SW480 (cell line): ENCODE measurements at places on chromosomes 7 and 10.

DNA sequence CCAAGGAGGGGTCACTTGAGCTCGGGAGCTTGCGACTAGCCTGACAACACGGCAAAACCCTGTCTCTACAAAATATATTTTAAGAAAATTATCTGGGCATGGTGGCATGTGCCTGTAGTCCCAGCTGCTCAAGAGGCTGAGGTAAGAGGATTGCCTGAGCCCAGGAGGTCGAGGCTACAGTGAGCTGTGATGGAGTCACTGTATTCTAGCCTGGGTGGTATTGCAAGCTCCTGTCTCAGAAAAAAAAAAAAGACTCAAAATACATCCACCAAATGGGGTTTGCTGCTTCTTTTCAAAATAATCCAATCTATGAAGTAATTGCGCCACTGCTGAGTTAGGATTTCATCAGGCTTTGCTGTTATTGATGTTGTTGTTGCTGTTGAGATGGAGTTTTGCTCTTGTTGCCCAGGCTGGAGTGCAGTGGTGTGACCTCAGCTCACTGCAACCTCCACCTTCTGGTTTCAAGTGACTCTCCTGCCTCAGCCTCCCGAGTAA is 11.1 kb upstream of the VIM start:
- DNase-seq = no peak

DNA sequence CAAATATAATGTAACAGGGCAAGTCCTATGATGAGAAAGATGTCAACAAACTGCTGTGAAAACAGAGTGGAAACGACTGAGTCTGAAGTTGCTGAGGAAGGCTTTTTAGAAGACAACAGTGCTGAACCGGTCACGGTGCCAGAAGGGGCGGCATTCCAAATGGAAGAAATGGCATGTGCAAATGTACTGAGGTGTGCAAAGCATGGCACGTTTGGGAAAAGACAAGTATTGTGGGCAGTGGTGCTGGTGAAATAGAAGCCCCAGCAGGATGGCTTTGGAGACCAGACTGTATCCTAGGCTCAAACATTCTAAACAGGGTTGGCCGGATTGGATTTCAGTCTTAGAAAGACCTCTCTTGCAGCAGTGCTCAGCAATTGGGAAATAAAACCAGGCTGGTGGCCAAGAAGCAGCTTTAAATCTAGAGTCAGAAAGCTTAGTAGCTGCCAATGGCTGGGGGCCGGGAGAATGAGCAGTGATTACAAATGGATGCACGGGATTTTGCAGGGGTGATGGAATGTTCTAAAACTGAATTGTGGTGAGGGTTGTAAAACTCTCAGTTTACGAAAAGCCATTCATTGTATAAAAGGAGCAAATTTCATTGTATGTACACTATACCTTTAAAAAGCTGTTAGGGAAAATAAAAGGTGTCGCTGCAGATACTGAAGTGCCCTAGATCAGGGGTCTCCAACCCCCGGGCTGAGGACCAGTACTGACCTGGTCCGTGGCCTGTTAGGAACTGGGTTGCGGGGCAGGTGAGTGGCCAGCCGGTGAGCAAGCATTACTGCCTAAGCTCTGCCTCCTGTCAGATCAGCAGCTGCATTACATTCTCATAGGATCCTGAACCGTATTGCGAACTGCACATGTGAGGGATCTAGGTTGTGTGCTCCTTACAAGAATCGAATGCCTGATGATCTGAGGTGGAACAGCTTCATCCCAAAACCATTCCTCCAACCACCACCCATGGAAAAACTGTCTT is 141.6 kb downstream of the HIBADH start:
- no peak for DNase-seq

- DNase-seq = no peak
These were observed 44.0 kb downstream of the TARP start for GRCh38 chr7:38229386-38229785.

DNA sequence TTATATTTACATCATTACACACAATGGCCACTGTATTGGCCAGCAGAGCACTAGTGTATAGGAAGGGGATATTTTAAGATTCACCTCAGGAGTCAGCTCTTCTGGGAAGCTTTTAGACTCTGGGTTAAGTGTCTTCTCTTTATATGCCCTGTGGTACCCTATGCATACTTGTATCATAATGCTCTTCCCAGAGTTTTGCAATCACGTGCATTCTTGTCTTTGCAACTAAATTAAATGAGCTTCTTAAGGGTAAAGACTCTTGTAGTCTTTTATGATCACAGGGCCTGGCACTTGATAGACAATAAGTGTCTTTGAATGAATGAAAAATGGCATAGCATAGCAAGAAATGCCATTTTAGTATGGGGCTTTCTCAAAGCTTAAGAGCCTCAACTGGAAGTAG is 35.4 kb upstream of the ARMS2 start:
- DNase-seq = no peak

DNA sequence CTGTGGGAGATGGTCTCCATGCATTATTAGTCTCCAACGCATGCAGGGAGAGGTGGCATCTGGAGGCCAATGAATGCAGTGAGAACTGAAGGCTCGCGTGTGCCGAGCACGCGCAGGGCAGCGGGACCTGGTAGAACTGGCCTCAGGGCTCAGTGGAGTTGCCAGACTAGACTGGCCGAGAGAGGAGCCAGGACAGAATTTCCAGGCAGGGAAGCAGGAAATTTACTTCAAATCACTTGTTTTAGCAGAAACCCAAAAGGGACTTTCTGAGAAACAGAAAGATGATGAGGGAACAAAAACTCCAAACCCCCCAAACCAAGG is 311.0 kb upstream of the IMMP2L start:
- DNase-seq = no peak

GRCh38 chr10:60422809-60423208 is 33.1 kb upstream of the ANK3 start:
- no peak for DNase-seq

DNA sequence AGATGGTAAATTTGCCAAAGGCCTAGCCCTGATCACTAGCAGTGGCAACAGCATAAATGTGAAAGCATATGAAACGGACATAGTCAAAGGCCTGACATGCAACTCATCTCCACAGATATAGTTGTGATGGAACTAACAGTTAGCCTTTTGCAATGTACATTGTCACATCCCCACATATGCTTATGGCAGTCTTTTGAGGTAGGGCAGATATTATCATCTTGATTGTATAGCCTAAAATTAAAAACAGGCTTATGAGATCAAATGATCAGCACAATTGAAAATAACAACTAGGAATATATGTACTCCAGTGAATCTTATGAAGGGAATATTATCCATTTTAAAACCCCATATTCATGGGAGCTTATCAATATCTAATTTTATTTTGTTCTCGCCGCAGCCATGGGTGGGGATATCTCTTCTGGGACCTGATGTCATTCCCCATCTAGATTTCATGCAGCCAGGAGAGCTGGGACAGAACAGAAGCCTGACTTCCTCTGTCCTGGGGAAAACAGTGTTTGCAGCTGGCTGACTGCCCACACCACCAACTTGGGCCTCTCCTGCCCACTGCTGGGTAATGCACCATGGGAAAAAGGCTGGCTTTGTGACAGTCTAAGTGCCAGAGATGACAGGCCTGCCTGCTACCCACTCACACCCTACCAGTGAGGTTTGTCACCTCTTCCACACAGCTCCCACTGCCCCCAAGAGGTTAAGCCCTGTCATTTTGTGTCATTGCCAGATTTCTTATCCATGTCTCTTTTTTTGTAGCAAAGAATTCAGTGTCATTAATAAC is 180.2 kb upstream of the FZD1 start:
- no peak for DNase-seq

GRCh38 chr10:86314616-86315548 is 51.7 kb downstream of the GRID1 start:
- no peak for DNase-seq

DNA sequence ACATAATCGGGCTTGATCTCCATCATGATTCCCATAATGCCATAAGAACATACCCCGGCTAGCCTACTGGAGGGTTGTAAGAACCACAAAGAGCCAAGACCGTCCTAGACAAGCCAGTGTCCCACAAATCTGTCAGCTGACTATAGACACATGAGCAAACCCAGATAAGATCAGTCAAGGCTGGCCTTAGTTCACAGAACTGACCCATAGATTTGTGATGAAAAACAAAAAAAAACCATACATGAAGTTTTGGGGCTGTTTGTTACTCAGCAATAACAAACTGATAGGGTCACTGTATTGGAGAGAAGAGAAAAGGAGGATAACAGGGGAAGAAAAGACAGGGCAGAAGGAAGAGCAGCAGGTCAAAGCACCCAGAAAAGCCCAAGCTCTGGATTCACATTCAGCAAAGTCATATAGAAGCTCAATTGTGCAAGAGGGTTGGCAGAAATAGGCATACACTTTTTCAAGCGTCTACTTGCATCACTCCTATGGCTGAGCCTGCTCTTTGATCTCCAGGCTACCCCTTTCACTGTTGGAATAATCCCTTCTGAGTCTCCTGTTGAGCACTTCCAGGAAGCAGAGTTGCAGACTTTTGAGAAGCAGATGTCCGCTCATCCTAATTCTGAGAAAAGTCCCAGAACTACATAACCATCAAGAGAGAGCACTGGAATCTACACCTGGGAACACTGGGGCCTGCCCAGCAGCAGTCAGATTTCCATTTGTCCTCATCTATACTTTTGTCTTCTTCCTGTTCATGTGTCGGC is 122.0 kb upstream of the HABP2 start:
- DNase-seq = no peak

DNA sequence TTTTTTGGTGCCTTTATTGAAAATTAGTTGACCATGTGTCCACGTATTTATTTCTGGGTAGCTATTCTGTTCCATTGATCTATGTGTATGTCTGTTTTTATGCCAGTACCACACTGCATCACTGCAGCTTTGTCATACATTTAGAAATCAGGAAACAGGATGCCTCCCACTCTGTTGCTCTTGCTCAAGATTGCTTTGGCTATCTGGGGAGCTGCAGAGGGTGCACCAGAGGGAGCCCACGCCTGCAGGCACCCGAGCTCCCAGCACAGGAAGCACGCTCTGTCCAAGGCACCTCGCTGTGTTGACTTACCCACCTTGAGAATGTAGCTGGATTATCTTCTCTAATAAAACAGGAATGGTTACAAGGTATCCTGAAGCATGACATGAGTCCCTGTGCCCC is 301.7 kb downstream of the TCERG1L start:
- DNase-seq = no peak

DNA sequence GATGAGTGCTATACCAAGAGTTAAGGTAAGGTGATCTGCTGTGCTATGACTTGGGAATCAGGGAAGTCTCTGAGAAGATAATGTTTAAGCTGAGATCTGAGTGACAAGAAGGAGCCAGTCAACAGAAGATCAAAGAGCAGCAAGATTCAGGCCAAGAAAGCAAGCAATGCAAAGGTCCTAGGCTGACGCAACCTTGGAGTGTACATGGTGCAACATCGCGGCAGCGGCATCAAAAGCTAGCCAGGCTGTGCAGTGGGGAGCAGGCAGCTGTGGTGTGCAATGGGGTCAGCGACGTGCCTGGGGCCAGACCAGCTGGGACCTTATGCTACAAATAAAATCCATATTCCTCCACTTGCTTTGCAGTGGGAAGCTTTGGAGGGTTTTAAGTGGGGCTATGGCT is 324.1 kb downstream of the LRMDA start:
- DNase-seq = no peak

GRCh38 chr10:35770817-35771355 is 128.8 kb upstream of the FZD8 start:
- no peak for DNase-seq

- no peak for DNase-seq
These were observed 541.8 kb downstream of the PARD3 start for GRCh38 chr10:34273340-34273739.

DNA sequence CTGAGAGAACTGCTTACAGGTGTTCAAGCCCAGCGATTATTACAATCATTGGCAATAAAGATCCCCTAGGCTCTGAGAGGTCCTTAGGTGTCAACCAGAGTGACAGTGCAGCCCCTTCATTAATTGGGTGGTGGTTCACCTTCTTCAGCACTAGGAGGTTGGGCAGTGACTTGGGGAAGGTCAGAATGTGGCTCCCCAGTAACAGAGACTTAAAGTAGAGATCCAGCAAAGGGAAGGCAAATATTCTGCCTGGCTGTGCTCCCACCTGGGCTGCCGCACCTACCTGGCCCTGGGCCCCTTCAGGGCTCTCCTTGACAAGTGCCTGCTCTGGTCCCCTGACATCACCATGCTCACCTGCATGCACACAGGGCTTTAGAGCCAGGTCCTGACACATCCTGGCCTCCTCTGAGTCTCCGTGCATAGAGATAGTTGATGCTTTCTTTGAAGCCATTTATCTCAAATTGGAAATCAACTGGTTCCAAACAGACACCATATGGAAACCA is 1.9 kb downstream of the CLRN3 start:
- DNase-seq = no peak

DNA sequence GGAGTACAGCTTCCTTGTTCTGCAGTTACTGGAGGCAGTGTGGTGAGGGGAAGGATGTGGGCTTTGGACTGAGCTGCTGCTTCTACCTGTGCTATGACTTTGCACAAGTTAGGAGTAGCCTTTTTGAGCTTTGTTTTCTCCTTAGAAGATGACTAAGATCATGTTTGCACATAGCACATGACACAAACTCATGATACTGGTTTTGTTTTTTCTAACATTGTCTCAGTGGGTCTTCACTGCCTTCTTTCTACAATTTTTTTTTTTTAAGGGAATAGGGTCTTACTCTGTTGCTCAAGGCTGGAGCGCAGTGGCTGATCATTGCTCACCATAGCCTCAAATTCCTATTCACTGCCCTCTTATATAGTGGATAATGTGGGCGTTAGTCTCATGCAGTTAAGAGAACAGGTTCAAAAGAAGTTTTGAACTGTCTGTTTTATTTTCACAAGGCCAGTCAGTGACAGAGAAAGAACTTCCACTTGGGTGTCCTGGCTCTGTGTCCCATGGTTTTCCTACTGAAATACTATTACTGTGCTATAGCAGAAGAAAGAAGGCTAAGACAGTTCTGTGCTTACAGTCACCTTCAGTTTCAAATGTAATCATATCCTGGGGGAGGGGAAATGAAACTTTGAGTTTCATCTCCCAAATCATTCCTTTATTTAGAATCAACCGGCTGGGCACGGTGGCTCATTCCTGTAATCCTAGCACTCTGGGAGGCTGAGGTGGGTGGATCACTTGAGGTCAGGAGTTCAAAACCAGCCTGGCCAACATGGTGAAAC is 72.0 kb downstream of the KAT6B start:
- no peak for DNase-seq

DNA sequence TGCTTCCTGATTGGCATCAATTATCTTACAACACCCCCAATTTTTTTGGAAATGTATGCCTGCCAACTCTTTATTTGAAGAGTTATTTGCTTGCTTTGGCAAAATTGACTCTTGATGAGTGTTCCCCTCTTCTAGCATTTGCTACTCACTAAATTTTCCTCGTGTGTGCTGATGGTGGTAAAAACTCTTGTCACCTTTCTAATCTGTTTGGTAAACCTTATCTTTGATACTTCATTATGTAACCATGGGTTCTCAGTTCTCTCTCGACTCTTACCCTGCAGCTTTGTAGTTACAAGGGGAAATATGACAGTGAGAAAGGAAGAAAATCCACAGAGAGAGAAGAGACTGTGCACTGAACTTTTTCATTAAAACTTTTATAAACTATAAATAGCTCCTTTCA is 102.5 kb downstream of the CDK14 start:
- no peak for DNase-seq

DNA sequence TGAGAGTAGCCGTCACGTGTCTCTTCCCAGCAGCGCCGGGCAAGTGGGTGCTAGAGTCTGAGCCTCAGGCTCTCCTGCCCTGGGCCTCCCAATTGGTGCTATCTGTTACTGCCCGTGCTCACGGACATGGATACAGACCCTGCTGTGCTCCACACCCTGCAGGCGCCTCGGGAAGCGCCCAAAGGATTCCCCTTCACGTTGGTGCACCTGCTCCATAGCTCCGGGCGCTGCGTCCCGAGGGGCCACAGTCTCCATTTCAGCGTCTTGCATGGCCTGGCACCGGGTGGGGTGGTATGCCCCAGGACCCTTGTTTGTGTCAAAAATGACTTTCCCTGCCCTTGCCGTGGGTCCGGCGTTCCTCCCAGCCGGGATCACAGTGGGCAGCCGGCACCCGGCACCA is 13.8 kb upstream of the ZNF212 start:
- no peak for DNase-seq
